ENCODE measurements at places on chromosomes 1 and 21.

GRCh38 chr1:8780405-8780804, 37.0 kb downstream of the RERE start:
- no peak for DNase-seq

- DNase-seq, result no peak
Observed at GRCh38 chr1:45765999-45766792, 15.7 kb upstream of the IPP start.

- no peak for DNase-seq
Observed at GRCh38 chr1:11245248-11245647, 17.1 kb downstream of the MTOR start.

GRCh38 chr1:77889671-77890070, 1.2 kb downstream of the NEXN start:
- no peak for DNase-seq

DNA sequence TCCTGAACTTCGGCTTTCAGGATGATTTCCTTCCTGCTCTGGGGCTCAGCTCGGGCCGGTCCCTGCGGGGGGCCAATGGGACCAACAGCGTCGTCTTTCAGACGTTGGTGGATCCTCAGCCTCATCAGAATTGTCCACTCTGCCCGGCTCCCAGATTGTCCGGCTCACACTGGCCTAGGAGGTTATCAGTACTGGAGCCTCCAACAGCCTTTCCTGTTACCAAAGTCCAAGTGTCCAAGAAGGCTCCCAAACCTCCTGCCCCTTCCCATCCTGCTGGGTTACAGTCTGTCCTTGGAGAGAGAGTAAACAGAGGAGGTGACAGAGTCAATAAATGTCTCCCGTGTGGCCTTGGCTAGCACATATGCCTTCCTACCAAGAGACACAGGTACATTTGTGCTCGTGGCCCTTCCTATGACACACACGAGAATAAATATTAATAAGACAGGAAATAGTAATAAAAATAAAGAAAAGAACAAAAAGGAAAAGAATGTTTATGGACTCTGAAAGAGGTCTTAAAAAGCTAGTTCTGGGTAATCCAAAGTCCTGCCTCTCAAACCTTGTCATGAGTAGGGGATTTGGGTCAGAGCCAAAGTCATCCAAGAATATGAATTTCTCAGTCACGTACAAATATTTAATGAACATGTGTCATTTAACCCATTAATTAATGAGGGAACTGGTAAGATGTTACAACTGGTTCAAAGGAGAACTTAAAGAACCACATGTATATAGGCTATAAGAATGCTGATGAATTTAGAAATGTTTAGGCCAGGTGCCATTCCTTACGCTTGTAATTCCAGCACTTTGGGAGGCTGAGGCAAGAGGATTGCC, 80.8 kb upstream of the SLC2A1 start:
- no peak for DNase-seq

DNA sequence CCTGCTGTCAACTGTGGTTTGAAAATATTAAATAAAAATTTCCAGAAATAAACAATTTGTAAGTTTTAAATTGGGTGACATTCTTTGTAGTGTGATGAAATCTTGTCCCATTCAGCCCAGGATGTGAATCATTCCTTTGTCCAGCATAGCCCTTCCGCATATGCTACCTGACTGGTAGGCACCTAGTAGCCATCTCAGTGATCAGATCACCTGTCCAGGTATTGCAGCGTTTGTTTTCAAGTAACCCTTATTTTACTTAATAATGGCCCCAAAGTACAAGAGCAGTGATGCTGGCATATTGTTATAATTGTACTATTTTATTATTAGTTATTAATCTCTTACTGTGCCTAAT, 351.6 kb upstream of the B3GALT2 start:
- no peak for DNase-seq

DNA sequence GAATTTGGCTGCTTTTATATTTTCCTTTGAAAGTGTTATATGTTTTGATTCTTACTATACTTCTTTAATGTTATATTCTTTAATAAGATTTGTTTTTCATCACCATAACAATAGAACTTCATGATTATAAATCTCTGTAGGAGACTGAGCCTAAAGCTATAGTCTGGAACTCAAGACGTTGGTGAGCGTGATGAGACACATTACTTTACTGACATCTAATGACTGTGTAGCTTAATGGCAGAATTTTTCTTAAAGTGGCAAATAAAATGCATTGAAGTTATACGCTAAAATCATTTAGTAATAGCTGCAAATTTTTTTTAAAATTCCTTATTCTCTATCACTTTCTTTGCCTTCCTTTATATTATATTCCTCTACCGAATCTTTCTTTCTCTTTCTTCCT, 56.1 kb upstream of the HAO2 start:
- no peak for DNase-seq

DNA sequence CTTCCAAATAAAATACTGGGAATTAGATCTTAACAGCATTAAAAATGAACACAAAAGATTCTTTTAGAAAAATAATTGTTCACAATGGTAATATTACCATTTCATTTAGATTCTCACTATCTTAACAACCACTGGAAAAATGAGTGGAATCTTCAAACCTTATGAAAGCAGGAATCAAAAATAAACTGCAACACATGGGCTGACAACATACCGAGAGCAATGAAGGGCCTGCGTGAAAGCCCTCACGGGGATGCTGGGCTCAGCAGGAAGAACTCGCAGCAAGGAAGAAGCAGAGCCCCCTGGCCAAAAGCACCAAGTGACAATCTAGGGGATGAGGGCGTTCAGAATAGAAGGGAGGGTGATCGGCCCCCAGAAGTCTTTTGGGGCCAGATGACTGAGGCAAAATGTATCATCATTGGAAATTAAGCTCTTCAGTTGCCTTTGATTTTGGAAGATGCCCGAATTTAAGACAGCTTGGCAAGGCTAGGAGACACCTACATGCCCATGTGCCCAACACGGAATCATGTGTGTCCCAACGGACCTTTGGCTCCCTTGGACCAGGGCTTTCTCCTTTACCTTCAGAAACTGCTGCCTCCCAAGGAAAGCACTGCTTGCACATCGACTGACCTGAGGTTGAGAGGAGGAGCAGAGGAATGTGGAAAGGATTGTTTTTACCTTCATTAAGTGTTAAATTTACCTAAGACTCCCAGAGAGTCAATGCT, 103.9 kb downstream of the TGFBR3 start:
- no peak for DNase-seq

GRCh38 chr1:94156096-94156625, 35.2 kb upstream of the ABCA4 start:
- DNase-seq, result no peak

- no peak for DNase-seq
Observed at GRCh38 chr1:23646091-23646490, 45.5 kb upstream of the RPL11 start.

DNA sequence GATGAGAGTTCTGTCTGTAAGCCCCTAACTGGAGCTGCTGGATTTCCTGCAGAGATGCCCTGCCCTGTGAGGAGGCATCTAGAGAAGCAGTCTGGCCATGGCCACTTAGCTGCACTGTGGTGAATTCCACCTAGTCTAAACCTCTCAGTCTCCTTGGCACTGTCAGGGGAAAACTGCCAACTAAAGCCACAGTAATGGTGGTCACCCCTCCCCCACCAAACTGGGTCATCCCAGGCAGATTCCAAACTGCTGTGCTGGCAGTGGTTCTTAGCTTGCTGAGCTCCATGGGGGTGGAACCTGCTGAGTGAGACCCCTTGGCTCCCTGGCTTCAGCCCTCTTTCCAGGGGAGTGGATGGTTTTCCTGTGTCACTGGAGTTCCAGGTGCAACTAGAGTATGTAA, 740.6 kb downstream of the RWDD3 start:
- DNase-seq, result no peak

GRCh38 chr1:161932668-161933067, 91.0 kb downstream of the OLFML2B start:
- no peak for DNase-seq
